ENCODE measurements at places on chromosomes 6 and 20. TPM values are rescaled to one million over a fixed set of nuclear protein-coding genes. Genes with fewer than 3 reads are reported as not detected.

DNA sequence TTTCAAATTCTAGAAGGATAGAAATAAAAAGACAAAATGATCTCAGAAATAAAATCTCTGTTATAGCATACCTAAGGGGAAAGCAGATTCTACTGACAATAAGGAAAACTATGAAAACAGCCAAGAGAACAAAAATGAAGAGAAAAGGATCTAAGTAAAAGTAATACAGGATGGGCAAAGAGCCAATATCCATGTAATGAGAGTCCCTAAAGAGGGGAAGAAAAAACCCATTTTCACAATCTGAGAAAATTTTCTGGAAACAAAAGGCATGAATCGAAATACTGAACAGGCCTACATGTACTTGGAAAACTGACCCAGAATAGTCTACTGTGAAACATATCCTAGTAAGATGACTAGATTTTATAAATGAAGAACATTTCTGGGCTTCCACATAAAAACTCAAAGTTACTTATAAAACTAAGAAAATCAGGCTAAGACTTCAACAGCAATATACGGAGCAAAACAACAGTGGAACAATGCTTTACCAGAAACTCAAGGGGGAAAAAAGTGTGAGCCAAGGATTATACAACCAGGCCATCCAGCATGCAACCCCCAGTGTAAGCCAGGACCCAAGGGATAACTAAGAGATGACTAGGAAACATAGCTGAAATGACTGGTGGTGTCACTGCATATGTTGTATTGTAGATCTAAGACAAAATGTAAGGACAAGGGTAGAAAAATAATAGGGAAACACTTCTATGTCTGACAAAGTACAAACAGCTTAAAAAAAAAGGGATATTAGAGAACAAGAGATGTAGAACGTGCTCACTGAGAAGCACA is 10.2 kb downstream of the NAPB start:
- no peak for DNase-seq

DNA sequence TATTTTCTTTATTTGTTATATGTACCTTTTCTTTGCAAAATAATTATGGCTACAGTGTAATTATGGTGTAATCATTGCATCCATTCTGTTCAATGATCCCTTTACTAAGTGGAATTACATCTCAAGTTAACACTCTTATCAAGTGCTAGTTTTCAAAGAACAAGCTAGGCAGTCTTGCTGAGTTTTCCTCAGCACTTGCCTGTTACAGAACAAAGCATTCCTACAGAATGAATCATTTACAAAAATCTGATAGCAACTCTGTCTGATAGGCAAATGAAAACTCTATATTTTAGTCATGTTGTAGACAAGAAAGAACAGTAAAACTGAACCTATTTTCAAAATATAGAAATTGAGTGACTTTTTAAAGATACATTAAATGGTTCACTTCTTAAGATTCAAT is 109.8 kb upstream of the POU3F2 start:
- DNase-seq: no peak

GRCh38 chr6:132257561-132257960 is 143.7 kb downstream of the MOXD1 start:
- DNase-seq: no peak

DNA sequence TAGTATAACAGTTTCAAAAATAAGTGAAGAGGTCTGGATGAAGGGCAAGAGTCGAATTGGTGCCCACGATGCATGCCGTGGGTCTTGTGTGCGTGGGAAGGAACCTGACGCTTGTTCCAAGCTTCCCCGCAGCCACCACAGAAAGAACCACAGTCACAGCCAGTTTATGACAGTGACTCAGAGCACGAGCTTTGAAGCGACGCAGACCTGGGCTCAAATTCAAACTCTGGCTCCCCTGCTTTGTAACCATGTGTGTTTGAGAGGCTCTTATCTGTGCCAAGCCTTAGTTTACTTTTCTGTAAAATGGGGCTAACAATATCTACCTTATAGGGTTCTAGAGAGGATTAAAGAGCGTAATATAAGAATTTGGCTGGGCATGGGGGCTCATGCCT is 65.5 kb downstream of the SYNJ2 start:
- DNase-seq: peak; percentile 20

GRCh38 chr6:138811866-138812265 is 16.0 kb downstream of the ECT2L start:
- DNase-seq: no peak

DNA sequence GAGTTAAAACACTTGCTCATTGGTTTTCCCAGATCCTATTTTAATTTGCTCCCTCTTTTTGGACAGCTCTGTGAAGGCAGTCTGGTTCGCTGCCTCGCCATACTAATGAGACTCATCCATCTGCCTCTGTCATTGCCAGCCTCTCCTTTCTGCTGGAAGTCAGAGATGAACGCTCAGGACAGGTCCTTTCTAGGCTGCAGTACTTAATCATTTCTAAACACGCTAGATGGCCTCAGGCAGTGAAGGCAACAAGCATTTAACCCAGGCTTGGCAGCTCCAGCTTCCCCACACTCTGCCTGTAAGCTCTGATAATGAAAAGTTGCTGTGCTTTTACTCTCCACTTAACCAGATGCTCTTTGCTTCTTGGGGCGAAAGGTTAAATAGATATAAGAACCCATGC is 286.7 kb upstream of the POU3F2 start:
- DNase-seq: no peak

GRCh38 chr20:8946036-8946940 is 122.6 kb upstream of the PLCB4 start:
- no peak for DNase-seq

GRCh38 chr20:12847872-12848271 is 160.9 kb upstream of the SPTLC3 start:
- DNase-seq: no peak

GRCh38 chr6:149834513-149835481 is 29.4 kb downstream of the LRP11 start:
- DNase-seq: no peak

DNA sequence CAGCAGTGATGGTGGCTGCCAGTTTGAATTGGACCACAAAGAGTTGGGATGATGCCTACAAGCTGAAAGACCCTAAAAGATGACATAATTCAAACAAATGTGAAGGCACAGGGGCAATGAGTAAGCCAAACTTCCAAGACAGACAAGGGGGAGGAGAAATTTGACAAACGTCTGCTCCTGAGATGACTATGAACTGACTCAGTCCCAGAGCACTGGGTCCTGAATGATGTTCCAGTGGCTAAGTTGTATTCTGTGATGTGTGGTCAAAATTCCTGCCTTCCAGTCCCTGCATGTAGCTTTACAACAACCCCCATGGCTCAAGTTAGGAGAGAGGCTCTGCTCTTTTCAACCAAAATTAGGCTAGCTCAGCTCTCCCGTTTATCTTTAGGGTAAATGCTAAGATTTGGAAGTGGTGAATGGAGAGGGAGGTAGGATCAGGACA is 86.1 kb upstream of the SIRPA start:
- no peak for DNase-seq

DNA sequence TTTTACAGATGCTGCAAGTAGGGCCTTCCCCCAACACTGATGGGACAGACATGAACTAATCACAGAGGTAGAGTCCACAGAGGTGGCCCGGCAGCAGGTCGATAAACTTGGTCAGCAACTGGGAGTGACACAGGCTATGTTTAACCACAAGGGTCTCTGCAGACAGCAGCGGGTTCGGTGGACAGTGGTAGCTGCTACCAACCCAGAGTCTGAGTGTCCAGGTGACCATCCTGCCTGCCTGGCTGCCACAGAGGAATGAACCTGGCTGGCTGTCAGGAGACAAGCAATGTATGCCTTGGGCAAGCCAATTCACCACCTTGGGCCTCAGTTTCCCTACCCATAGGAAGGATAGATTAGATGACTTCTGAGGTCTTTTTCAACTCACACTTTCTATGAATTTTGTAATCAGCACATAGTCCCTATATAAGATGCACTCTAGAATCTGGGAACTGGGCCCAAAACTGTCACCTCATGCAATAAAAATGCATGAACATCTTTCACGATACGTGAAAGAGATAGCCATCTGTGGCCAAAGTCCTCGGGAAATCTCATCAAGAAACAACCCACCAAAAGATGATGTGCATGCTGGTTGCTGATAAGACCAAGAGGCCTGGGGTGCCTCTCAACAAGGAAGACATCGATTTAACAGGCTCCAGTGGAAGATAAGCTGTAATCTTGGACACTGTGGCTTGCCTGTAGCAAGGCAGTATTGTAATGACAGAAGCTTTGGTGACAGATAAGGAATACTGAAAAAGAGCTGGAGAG is 30.5 kb downstream of the MDGA1 start:
- DNase-seq: no peak

- DNase-seq: no peak
Measured at GRCh38 chr6:52728394-52728793, 34.9 kb downstream of the GSTA2 start.

GRCh38 chr6:137687818-137688217 is 179.2 kb upstream of the TNFAIP3 start:
- no peak for DNase-seq

- DNase-seq: no peak
Measured at GRCh38 chr6:139587469-139587868, 213.0 kb upstream of the CITED2 start.

DNA sequence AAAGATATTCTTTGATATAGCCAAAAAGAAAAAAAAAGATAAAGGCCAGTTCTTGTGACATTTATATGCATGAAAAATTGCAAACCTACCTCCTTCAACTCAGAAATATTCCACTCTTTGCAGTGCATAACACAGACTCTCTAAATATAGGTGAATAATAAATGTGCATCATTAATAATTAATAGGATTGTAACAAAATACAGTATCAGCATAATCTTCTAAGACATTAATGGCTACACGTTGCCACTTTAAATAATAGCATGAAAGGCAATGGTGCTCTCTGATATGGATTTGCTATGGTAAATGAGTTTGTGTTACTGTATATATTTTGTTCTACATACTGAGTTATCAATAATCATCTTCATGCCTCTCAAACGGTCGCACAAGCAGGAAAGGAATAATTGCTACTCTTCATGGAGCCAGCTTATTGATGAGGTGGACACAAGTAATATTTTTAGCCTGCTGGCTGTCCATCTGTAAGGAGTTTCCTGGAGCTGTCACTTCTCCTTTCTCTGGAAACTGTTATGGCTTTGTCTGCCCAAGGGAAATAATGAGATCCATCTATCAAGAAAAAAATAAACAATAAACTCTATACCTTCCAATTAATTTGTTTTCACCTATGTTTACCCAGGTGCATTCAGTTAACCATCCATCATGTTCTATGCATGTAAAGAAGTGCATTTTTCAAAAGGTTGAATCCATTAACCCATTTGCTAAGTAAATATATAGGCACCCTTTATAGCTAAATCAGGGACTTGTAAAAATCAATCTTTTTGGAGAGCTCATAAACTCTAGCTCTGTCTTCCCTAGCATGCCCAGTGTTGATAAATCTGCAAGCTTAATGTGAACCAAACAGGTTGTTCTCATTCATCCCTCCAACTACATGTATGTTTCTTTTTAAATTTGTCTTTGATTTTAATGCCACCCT is 253.0 kb downstream of the NKAIN2 start:
- no peak for DNase-seq

- DNase-seq: peak; percentile 34
Measured at GRCh38 chr6:170268216-170269129, 22.4 kb downstream of the DLL1 start.

METTL24 gene
- total RNA-seq: 2.8 TPM

GPX5 gene
- total RNA-seq: not detected

SAMD5 gene
- total RNA-seq: 8.7 TPM
